ENCODE measurements at places on chromosomes 7 and 10.

- DNase-seq, result no peak
Measured at GRCh38 chr10:34886906-34887642, 72.0 kb upstream of the PARD3 start.

GRCh38 chr7:70736715-70737460, 395.1 kb upstream of the GALNT17 start:
- DNase-seq, result no peak

GRCh38 chr7:47508389-47509380, 73.2 kb downstream of the TNS3 start:
- DNase-seq, result no peak

- no peak for DNase-seq
Measured at GRCh38 chr7:2757904-2758672, 70.1 kb downstream of the AMZ1 start.

GRCh38 chr10:106958589-106959361, 205.7 kb downstream of the SORCS1 start:
- no peak for DNase-seq

DNA sequence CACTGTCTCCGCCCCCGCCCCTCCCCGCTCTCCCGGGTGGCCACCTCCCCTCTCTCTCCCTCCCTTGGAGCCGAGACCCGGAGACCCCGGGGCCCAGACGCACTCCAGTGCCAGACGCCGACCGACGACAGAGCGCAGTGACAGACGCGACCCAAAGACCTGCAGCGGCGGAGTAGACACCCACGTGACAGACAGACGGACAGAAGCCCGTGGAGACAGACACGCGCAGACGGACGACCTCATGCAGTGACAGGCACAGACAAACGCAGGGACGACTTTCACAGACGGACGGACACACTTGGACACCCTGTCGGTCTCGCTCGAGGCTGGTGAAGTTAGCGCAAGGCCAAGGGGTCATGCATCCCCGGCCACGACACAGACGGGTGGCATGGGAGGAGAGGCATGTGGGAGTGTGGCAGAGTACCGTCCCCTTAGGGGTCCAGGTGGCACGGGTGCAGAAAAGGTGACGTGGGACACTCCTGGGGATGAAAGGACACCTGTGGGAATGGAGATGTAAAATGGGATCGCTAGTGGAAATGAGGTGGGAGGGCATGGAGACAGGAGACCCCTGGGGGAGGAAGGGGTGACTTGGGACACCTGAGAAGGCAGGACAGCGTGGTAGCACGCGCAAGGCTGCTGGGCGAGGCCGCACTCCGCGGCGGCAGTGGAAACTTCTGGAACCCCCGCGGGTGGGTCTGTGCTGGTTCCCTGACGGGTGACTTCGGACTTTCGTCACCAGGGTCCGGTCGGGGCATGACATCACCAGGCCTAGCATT, 456 bp upstream of the ACHE start:
- DNase-seq, result no peak

DNA sequence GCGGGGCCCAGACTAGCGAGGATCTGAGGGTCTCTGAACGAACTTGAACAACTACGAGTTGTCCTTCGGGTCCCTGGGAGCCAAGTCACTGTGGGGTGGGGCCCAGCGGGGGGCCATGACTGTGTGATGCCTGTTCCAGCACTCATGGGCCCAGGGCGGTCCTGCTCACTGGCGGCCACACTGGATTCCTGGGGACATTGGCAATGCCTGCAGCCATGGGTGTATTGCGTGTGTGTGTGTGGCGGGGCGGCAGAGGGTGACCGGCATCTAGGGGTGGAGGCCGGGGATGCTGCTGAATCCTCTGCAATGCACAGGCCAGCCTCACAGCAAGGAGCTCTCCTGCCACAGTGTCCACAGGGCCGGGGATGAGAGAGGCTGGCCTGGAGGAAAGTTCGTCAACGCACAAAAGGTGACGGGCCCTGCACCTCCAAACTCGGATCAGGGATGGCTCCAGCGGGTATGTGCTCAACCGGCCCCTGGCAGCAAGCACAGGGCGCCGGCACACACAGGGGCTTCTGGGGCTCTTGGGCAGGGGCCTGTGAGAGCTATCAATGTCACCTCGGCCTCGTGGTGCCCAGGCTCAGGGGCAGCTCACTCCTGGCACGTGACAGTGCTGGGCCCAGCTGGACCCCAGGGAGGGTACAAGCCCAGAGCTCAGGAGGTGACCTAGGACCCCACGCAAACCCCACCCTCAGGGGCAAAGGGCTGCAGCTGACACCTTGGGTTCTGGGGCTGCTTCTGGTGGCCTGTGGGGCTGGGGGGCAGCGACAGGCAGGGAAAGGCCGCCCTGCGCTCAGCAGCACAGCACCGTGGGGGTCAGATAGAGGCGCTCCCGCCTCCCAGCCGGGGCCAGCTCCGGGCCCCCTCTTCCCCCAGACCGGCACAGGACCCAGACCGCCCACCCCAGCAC, 27.9 kb downstream of the PAPOLB start:
- DNase-seq, result no peak

GRCh38 chr7:47730142-47730541, 148.2 kb upstream of the TNS3 start:
- DNase-seq, result no peak

DNA sequence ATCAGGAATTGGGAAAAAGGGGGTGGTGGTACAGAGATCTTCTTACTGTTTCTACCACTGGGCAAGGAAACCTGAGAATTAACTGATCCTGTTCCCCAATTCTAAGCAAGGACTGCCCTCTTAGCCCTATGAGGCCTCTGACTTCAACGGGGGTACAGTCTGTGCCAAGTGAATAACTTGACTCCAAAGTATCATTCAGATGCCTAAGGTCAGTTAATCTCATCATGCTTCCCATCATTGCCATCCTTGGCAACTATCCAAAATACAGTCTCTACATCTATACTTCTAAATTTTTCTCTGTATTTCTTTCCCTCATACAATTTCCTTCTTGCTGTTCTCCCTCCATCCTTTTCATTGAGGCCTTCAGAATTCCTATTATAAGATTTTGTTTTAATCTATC, 10.5 kb downstream of the PPP3CB start:
- no peak for DNase-seq

- no peak for DNase-seq
Measured at GRCh38 chr10:122157451-122157850, 113.6 kb upstream of the BTBD16 start.

GRCh38 chr10:102280397-102281101, 35.2 kb downstream of the GBF1 start:
- DNase-seq, result no peak

- no peak for DNase-seq
Measured at GRCh38 chr10:103555712-103556111, 62.2 kb downstream of the NEURL1 start.

- no peak for DNase-seq
Measured at GRCh38 chr7:12961910-12962480, 274.6 kb downstream of the ARL4A start.

DNA sequence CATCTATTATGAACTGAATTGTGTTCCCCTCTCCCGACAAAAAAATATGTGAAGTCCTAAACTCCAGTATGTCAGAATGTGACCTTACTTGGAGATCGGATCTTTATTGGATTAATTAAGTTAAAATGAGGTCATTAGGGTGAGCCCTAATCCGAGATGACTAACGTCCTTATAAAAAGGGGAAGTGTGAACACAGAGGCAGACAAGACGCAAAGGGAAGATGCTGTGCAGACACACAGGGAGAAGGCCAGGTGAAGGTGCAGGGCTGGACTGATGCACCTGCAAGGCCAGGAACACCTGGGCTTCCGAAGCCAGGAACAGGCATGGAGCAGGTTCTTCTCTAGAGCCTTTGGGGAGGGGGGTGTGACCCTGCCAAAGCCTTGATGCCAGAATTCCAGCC, 187.8 kb downstream of the PARD3 start:
- peak; percentile 27 for DNase-seq

DNA sequence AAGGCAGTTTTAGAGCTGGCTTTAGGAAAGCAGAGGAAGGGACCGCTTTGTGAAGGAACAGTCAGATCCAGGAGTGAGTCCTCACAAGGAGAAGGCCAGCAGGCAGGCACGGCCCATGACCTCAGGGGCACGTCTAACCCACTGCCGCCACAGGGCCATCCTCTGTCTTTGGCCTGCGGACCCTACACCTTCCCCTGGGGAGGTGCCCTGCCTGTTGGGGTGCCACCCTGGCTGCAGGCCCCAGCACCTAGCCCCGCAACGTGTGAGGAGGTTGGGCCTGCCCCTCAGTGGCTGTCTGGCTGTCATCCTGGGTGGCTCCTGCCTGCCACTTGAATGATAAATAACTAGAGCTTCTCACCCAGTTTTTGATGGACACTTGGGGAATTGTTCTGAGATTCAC, 31.0 kb upstream of the TRIM8 start:
- DNase-seq, result no peak

DNA sequence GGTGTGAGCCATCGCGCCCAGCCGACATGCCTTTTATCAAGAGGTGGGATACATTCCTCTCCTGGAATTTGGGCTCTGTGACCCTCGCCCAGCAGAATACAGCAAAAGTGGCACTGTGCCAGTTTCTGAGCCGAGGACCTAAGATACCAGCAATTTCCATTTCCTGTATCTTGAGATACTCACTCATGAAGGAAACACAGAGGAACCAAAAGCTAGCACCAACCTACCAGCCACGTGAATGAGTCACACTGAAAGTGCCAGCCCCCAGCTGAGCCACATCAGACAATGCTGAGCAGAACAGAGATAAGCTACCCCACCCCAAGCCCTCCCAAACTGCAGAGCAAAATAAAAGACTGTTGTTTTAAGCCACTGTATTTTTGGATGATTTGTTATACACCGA, 56.3 kb downstream of the CACUL1 start:
- DNase-seq, result peak; percentile 20

DNA sequence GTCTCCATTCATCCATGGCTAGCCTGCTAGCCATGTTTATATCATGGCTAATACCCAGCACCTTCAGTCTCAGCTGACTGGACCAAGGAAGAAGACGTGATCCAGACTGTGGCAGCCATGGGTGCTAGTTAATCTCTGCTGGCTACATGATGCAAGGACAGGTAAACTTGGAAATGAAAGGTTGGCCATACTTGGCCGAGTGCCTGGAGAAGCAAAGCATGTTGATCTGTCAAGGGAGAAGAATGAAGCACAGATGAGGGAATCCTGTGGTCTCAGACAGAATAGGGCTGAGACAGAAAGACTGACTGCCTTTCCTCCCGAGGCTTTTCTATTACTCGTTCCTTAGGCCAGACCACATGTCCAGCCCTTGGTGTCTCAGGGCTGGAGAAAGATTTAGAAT, 41.1 kb downstream of the CPVL start:
- no peak for DNase-seq

DNA sequence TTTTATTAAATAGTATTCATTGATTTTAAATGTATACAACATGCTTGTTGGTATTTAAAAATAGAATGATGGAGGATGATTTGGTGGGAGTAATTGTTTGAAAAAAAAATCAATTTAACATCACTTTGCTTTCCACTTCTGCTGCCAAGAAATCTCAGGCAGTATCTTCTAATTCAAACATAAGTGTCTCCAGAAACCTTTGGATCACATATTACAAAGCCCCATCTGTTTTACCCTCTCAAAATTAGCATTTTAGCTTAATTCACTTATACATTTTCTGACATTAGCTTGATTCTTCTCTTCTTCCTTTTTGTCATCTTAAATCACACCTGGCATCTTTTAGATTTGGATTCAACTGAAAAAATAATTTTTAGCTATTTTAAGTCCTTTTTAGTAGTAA, 72.9 kb upstream of the KMT2C start:
- DNase-seq, result no peak

DNA sequence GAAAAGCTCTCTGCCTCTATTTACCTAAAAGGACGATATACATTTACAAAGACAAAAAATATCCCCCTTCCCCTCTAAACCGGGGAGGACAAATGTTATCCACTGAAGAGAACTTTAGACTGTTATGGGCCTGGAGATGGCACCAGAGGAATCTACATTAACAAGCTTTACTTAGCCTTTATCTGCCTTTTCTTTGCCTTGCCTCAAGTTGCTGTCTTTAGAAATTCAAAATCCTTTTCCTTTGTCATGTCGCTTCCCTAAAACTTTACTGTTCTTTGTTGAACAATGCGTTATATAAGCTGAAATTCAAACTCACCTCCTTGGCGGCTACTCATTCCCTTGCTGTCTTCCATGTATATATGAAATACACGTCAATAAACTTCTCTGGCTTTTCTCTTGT, 405.0 kb downstream of the PCDH15 start:
- DNase-seq, result no peak

- no peak for DNase-seq
Measured at GRCh38 chr7:2208712-2209111, 24.0 kb downstream of the MAD1L1 start.

DNA sequence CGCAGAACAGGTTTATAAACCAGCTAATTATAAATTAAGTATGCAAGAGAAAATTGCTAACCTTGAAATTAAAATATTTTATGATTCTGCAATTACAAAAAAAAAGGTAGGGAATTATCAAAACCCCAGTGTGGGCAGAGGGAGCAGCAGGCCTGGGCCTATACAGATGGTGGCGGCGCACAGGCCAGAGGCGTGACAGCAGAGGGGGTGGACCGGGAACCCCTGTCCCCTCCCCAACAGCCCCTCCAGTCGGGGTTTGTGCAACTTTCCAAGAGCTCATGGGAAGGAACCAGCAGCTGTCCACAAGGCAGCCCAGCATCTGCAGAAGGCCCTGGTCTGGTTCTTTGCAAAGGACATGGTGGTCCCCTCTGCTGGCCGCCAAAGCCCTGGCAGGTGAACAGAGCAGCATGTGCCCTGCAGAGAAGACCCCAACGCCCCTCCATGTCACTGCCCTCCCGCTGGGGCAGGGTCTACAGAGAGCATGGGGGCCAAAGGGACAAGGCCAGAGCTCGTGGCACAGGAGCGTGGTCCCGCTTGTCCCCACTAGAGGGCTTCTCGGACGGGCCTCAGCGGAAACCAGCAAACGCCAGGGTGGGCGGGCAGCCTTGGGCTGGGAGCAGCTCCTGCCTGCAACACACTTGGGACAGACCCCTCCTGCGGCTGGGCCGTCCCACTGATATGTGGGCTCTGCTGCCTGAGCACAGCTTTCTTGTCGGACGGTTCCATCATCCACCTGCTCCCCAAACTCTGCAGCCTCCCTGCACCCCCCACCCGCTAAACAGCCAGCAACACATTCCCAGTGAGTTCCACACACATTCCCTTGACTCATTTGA, 75.1 kb downstream of the EBF3 start:
- DNase-seq, result peak; percentile 72

Measured in GM12891 (cell line).